ENCODE measurements at places on chromosomes 3 and 15. TPM values are rescaled to one million over a fixed set of nuclear protein-coding genes. Genes with fewer than 3 reads are reported as not detected.

DNA sequence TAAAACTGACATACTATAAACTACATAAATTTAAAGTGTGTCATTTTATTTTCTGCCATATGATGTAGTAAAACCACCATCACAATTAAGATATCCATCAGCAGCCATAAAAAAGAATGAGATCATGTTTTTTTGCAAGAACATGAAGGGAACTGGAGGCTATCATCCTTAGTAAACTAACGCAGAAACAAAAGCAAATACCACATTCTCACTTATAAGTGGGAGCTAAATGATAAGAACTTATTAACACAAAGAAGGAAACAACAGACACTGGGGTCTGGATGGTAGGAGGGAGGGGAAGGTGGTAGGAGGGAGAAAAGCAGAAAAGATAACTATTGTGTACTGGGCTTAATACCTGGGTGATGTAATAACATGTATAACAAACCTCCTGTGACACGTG, 24.6 kb downstream of the CCDC14 start:
- peak; percentile 15 for DNase-seq

- no peak for DNase-seq
These were observed 25.6 kb downstream of the KCNH8 start for GRCh38 chr3:19173945-19174344.

DNA sequence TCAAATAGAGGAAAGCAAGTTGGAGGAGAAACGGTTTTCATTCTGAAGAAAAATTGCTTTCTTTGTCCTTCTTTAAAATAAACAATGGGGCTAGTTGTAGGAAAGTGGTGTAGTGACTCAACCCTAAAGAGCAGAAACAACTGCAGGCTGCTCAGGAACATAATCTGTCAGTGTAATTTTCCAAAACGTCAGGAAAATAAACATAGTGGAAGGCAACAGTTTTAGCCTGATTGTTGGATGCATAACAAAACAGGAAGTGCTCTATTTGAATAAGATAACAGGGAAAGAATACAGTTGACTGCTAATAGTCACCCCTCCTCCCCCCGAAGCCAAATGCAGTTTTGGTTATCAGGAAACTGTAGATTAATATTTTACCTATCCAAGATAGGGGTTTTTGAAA, 167.6 kb downstream of the ECT2 start:
- no peak for DNase-seq

DNA sequence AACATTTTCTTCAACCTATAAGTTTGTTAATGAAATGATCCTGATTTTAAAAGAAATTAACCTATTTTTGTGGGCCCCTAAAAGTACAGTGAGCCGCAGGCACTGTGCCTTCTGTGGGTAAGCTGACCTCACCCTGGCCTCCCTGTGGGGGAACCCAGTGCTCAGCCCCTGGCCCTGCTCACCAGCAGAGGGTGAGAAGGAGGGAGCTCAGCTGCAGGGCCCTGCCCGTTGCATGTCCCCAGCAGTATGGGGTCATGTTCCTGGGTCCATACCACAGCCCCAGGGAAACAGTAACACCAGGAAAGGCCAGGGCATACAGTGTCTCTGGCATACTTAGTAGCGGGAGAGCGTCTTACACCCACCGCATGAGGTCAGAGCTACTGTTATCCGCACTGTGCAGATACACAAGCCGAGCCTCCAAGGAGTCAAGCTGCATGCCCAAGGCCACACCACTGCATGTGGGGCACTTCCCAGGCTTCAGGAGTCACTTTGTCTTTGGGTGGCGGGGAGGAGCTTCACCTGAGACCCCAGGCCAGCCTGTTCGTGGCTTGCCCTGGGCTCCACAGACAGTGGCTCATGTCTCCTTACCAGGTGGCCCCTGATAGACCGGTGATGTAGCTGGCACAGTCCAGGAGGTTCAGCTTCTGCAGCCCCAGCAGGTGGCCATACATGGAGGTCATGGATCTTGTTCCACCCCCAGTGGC, 22.6 kb upstream of the EHD4 start:
- no peak for DNase-seq

The METTL6 gene
- total RNA-seq: 30.9 TPM

The EFCAB12 gene
- not detected for total RNA-seq

GRCh38 chr3:3365716-3366115, 186.2 kb upstream of the CRBN start:
- no peak for DNase-seq

- DNase-seq: peak; percentile 47
These were observed 325.9 kb upstream of the TBL1XR1 start for GRCh38 chr3:177523067-177523675.

The TNFSF10 gene
- not detected for total RNA-seq

The RBMS3 gene
- total RNA-seq: 40.0 TPM

DNA sequence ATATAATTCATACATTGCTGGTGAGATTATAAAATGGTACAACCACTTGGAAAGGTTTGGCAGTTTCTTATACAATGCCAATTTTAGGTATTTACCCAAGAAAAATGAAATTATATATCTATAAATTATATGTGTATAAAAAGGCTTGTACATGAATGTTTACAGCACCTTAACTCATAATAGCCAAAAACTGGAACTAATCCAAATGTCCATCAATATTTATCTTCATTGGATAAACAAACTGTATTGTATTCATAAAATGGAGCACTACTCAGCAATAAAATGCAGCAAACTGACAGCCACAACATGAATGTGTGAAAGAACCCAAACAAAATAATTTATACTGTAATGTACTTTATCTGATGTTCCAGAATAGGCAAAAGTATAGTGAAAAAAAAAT, 33.6 kb upstream of the EIF5A2 start:
- DNase-seq: no peak

DNA sequence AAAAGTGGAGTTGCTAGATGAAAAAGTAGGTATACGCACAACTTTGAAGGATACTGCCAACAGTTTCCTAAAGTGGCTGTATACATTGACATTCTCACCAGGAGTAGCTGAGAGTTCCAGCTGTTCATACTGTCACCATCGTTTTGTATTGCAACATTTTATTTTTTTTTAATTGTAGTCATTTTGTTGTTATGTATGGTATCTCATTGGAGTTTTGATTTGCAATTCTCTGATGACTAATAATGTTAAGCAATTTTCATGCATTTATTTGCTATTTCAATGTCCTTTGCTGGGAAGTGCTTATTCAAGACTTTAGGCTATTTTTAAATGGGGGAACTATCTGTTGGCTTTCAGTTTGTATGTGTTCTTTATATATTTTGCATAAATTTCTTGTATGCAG, 185.1 kb upstream of the TGFBR2 start:
- DNase-seq: peak; percentile 79

DNA sequence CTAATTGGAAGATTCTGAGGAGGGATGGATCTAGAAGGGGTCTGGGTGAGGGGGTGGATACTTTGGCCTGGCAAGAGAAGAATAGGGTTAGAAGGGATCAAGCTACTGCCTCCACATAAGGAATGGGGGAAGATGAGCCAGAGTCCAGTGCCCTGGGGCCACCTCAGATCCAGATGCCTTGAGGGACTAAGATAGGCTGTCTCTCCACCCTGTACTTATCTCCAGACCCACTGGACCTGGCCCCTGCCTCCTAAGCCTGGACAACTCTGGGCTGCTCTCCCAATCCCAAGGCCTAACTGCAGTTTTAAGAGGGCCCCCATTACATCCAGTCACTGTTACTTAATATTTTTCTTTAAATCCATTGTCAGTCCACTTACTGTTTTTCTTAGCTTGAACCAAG, 2.0 kb downstream of the DVL3 start:
- DNase-seq: no peak

DNA sequence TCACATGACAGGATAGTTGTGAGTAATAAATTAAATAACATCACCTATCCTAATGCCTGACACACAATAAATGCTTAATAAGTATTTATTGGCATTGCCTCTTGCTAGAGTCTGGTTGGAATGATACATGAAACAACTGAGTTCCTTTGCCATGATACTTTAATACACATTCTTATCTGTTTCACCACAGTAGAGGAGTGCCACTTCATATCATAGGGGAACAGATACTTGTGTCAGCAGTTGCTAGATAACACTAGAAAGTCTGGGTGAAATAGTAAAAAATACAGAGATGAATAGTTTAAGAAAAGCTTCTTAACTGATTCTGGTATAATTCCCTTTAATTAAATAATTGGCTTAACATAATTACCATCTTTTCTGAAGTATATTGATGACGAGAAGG, 380.0 kb upstream of the GOLIM4 start:
- no peak for DNase-seq

DNA sequence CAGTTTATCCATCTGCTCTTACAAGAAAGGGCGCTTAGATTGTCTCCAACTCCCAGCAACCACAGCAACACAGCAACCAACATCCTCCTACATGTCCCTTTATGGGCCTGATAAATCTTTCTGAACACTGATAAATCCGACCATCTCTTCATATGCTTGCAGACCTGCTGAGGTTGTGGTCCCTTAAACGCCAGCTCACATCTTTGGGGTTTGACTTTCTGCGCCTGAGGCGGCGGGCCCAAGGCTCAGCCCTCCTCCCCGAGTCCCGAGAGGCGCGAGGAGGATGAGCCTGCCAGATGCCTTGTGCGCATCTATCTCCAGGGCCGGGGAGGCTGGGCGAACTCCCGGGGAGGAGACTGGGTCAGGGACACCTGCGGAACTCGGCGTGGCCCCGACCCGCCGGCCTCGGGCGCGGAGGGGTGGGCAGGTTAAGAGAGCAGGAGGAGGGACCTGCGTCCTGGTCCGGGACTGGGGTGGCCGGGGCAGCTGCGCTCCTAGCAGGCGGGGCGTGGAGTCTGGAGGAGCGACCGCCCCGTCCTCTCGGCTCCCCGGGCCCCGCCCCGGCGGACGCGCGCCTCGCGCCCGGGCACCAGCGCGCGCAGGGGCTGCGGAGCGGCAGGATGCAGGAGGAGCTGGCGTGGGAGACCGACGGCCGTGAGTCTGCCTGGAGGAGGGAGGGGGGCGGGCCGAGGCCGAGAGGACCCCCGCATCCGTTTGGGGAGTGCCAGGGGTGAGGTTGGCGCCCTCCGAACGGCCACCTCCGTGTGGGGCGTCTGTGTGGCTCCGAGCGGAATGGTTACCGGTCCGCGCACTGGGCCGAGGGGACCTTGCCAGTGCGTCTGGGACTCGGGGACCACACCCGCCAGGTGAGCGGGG, at the start of gene ANKDD1A:
Gene ANKDD1A (plus strand): TSS at position 592 of the 876 bp plus-strand sequence. CDS start 29 bp downstream, at position 621.
- peak; percentile 75 for DNase-seq

Data from GM23248 (cell line).